Gastroesophageal sphincter (tissue), 4 donors: ENCODE measurements at places on chromosomes 1 and 21. TPM values are rescaled to one million over a fixed set of nuclear protein-coding genes. Genes with fewer than 3 reads are reported as not detected.

GRCh38 chr1:221366495-221367110 is 375.3 kb downstream of the DUSP10 start:
- no peak for ATAC-seq

- ATAC-seq, result no peak
Observed at GRCh38 chr1:67348586-67349252, 41.0 kb downstream of the IL12RB2 start.

- no peak for ATAC-seq
Observed at GRCh38 chr1:185291159-185291558, 25.9 kb downstream of the IVNS1ABP start.

DNA sequence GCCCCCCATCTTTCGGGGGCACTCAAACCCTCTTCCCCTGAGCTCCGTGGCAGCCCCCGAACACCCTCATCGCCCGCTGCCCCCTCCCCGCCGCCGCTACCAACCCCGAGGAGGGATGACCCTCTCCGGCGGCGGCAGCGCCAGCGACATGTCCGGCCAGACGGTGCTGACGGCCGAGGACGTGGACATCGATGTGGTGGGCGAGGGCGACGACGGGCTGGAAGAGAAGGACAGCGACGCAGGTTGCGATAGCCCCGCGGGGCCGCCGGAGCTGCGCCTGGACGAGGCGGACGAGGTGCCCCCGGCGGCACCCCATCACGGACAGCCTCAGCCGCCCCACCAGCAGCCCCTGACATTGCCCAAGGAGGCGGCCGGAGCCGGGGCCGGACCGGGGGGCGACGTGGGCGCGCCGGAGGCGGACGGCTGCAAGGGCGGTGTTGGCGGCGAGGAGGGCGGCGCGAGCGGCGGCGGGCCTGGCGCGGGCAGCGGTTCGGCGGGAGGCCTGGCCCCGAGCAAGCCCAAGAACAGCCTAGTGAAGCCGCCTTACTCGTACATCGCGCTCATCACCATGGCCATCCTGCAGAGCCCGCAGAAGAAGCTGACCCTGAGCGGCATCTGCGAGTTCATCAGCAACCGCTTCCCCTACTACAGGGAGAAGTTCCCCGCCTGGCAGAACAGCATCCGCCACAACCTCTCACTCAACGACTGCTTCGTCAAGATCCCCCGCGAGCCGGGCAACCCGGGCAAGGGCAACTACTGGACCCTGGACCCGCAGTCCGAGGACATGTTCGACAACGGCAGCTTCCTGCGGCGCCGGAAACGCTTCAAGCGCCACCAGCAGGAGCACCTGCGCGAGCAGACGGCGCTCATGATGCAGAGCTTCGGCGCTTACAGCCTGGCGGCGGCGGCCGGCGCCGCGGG is 837 bp downstream of the FOXD3 start:
- ATAC-seq, result no peak

GRCh38 chr1:100035214-100035613 is 65.4 kb downstream of the SLC35A3 start:
- no peak for ATAC-seq

- ATAC-seq, result no peak
Observed at GRCh38 chr1:181813266-181813665, 248.2 kb downstream of the ZNF648 start.

DNA sequence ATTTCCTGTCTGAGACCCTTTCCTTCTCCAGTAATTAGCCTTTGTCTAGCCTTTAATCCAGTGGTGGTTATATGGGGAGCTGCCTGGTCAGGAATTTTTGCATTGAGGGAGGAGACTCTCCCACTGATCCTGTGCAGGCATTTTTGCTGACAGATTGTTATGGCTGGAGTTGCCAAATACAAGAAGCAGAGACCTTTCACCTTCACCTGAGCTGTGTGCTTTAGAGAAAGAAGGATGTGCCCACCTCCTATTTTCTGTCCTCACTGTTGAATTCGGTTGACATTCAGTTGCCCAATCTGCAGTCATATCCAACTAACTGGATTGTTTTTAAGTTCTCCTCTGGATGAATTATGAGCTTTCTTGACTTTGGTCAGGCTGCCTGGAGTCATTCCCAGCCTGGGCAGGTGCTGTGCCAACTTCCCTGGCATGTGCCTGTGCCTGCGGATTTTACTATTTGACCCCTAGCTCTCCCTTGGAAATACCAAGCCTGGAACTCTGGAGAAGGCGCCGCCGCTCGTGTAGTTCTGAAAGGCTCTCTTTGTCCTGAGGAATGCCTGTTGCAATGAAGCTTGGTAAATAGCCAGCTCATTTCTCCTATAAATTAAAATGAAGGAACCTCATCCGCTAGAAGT is 143.9 kb downstream of the NOS1AP start:
- peak; percentile 89 for ATAC-seq

DNA sequence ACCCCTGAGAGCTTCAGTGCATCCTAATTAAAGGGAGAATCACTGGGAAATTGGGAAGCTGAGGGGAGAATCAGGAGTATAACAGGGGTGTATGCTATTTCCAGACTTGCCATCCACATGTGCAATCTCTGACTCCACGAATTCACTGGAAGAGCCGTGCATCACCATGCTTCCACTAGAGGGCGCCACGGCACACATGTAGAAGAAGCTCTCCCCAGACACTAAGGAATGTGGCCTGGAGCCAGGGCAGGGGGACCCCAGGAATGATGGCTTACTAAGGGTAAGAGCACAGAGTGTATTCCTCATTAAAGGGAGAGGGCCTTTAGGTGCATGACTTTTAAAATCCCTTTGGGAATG is 81.5 kb downstream of the ABCA4 start:
- peak; percentile 26 for ATAC-seq

DNA sequence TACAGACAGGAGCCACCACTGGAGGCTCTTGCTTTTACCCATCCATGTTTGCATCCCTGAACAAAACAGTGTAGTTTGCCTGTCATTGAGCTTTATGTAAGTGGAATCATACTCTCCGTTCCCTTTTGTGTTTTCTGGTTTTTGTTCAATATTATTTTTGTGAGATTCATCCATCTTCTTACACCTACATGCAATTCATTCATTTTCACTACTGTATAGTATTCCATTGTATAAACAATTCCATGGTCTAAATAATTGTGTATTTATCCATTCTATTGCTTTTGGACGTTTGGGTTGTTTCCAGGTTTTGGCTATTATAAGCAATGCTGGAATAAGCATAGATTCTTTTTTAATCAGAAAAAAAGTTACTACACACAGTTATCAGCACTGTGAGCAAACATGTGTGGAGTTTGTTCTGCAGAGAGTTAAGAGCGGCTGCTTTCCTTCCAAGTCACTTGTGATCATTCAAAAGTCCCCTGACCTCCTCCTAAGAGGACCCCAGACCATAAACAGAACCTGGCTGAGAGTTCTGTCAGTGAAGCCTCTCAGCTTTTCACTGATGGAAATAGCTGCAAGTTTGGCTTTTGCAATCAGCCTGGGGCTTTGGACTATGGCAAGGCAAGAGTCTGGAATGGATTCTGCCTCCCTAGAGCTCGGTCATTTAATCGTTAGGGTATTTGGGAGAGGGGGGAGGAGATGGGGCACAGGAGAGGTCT is 5.1 kb upstream of the GPR157 start:
- no peak for ATAC-seq

GRCh38 chr1:160245434-160245833 is 16.9 kb downstream of the DCAF8 start:
- ATAC-seq, result no peak

DNA sequence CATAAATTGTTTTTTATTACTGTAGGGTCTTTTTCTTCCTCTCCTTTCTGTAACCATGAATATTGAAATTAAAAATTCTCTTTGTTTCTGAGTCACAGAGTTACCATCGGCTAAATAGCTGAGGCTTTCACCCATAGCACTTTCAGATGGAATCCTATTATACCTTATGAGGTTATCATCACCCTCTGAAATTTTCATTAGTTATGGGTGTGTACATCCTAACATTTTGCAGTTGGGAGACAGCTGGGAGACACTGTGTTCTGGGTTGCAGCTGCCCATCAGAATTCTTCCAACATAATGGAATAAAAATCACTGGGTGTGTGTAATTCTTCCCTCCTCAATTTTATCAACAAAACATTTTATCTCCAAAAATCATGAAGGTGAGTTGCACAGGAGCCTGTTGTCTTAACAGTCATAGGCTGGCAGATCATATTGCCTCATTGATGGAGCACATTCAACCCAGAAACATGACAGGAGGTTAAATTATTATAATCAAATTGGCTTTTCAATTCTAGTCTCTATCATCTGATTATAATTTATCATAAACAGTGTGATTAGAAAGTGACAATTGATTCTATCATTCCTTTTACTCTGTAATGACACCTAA is 17.4 kb downstream of the CYYR1 start:
- no peak for ATAC-seq

Gene CLCA4
- 2.6 TPM for total RNA-seq

Gene CD1E
- not detected for total RNA-seq

Gene SMIM11
- total RNA-seq, result 6.6 TPM

Gene LDLRAD1
- not detected for total RNA-seq
